Endothelial cell (in vitro differentiated cells): ENCODE measurements at places on chromosomes 13 and 19.

DNA sequence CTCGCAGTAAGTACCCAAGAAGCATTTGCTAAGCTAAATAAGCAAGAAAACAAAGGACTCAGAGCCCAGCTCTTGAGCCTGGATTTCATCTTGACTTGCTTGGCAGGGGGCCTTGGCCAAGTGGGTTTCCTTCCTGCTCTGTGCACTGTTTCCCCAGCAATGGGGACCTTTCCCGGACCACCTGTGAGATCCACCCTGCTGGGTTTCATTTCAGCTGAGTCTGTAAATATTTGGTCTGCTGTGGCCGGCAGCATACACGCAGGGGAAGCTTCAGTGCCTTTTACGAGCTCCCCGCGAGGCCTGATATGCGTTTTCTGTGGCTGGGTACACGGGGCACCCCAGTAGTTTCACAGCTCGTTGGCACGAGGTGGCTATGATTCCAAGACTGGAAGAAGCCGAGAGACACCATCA is 12.4 kb upstream of the TINCR start:
- peaks cover 8% of the 10 kb centered on the region for H3K36me3 ChIP-seq
- H3K27ac ChIP-seq, result no peak overlapping the region
- H3K4me3 ChIP-seq, result no peak overlapping the region
- H3K27me3 ChIP-seq, result peaks cover 1% of the 10 kb centered on the region
- H3K4me1 ChIP-seq, result peaks cover 3% of the 10 kb centered on the region
- no peak for DNase-seq

- H3K27ac ChIP-seq, result peak overlapping the region; percentile 70
- DNase-seq, result no peak
- H3K4me1 ChIP-seq, result peaks cover 16% of the 10 kb centered on the region
- H3K27me3 ChIP-seq, result peaks cover 11% of the 10 kb centered on the region
Measured at GRCh38 chr19:37078717-37079032, 442 bp downstream of the ZNF420 start.

DNA sequence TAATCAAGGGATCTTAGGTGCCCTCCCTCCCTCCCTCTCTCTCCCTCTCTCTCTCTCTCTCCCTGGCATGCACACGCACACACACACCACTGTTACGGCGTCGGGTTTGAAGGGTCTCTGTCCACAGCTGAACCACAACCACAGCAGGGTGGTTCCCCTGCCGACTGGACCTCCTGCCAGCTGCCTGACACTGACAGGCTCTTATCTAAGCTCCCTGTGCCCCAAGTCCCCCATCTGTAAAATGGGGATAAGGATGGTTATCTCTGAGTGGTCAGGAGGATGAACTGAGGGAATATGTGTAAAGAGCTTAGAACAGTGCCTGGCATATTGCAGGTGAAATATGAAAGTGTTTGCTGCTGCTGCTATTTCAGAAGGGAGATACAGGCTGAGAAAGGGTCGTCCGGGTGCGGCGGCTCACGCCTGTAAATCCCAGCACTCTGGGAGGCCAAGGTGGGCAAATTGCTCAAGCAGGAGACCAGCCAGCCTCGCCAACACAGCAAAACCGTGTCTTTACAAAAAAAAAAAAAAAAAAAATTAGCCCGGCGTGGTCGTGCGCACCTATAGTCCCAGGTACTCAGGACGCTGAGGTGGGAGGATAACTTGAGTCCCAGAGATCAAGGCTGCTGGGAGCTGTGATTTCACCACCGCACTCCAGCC is 852 bp upstream of the SHISA7 start:
- H3K27ac ChIP-seq, result no peak overlapping the region
- peaks cover 15% of the 10 kb centered on the region for H3K4me1 ChIP-seq
- no peak for DNase-seq
- H3K27me3 ChIP-seq, result peaks cover 47% of the 10 kb centered on the region
- H3K36me3 ChIP-seq, result peaks cover 17% of the 10 kb centered on the region
- H3K4me3 ChIP-seq, result no peak overlapping the region

DNA sequence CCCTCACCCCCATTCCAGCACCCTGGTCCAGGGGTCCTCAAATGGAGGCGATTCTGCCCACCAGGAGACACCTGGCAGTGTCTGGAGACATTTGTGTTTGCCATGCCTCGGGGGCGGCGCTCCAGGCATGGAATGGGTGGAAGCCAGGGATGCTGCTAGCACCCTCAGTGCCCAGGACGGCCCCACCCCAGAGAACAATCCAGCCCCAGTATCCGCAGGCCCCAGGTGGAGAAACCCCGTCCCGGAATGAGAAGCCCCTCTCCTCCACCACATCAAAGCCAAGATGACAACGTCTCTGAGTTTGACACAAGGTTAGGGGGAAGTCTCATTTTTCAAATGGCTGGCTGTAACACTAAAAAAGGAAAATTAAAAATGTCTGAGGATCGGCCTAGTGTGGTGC is 68.5 kb downstream of the INSR start:
- H3K4me1 ChIP-seq, result no peaks in the 10 kb centered on the region
- H3K4me3 ChIP-seq, result no peak overlapping the region
- no peak for DNase-seq
- H3K36me3 ChIP-seq, result peaks cover 7% of the 10 kb centered on the region
- no peak overlapping the region for H3K27ac ChIP-seq

- H3K4me3 ChIP-seq, result no peak overlapping the region
- no peaks in the 10 kb centered on the region for H3K36me3 ChIP-seq
- no peak for DNase-seq
- H3K27me3 ChIP-seq, result peaks cover 1% of the 10 kb centered on the region
- no peak overlapping the region for H3K27ac ChIP-seq
Measured at GRCh38 chr19:32865326-32865725, 4.2 kb downstream of the SLC7A9 start.

- H3K4me3 ChIP-seq, result no peak overlapping the region
- peaks cover 6% of the 10 kb centered on the region for H3K27me3 ChIP-seq
- DNase-seq, result no peak
- peaks cover 8% of the 10 kb centered on the region for H3K36me3 ChIP-seq
- H3K27ac ChIP-seq, result peak overlapping the region; percentile 34
Measured at GRCh38 chr13:98487522-98487921, 89.4 kb downstream of the STK24 start.

- peaks cover 10% of the 10 kb centered on the region for H3K27me3 ChIP-seq
- peak overlapping the region; percentile 70 for H3K27ac ChIP-seq
- H3K4me1 ChIP-seq, result peaks cover 7% of the 10 kb centered on the region
- H3K4me3 ChIP-seq, result peak overlapping the region; percentile 25
- H3K36me3 ChIP-seq, result peaks cover 39% of the 10 kb centered on the region
Measured at GRCh38 chr19:10809651-10810285, 26.2 kb downstream of the TMED1 start.

DNA sequence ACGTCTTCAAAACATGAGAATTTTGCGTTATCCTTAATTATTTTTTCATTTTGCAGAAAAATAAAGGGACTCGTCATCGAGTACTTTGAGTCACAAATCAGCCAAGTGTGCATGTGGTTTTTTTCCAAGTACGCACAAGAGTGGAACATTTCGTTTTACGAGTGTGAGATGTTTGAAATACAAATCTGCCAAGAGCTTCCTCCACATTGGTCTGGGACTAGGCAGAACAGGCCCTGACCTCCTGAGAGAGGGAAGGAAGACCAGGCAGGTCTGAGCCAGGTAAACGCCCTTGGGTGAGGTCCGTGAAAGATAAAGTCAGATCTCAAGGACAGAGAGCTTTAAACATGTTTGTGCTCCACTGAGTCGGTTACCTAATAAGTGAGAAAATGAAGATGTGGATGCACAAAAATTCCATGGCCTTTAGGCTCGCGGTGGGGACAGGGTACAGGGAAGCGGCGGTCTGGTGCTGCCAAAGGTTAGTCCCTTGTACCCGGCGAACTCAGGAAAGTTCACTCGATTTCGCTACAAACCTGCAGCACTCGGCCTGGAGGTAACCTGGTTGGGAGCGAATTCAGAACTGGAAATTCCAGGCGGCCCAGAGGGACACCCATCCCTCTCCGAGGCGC is 473 bp upstream of the ITM2B start:
- H3K36me3 ChIP-seq, result peaks cover 11% of the 10 kb centered on the region
- H3K4me3 ChIP-seq, result peak overlapping the region; percentile 95
- H3K27me3 ChIP-seq, result peaks cover 10% of the 10 kb centered on the region
- peak overlapping the region; percentile 88 for H3K27ac ChIP-seq
- DNase-seq, result no peak

DNA sequence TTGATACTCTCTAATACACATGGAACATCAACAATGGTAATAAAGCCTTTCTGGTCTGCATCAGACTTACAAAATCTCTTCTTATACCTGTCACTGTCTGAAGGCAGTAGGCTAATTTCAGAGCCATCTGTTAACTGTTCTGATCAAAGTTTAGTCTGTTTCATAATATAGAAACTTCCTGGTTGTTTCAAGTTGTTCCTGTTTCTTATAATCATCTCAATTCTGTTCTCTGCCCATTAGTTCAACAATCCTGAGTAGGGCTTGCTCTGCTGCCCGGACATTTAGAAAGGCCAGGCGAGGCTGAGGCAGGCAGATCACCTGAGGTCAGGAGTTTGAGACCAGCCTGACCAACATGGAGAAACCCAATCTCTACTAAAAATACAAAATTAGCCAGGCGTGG is 5.4 kb upstream of the ZSCAN5A start:
- H3K4me3 ChIP-seq, result no peak overlapping the region
- H3K36me3 ChIP-seq, result no peaks in the 10 kb centered on the region
- H3K27me3 ChIP-seq, result peaks cover under 1% of the 10 kb centered on the region
- H3K27ac ChIP-seq, result no peak overlapping the region

GRCh38 chr19:34925278-34925855 is 1.3 kb upstream of the ZNF30 start:
- H3K4me3 ChIP-seq, result no peak overlapping the region
- no peaks in the 10 kb centered on the region for H3K36me3 ChIP-seq
- H3K27me3 ChIP-seq, result peaks cover 3% of the 10 kb centered on the region
- H3K4me1 ChIP-seq, result peaks cover 12% of the 10 kb centered on the region

- no peaks in the 10 kb centered on the region for H3K4me1 ChIP-seq
- DNase-seq, result no peak
- no peak overlapping the region for H3K4me3 ChIP-seq
Measured at GRCh38 chr13:50069261-50069660, 54.0 kb downstream of the KCNRG start.

DNA sequence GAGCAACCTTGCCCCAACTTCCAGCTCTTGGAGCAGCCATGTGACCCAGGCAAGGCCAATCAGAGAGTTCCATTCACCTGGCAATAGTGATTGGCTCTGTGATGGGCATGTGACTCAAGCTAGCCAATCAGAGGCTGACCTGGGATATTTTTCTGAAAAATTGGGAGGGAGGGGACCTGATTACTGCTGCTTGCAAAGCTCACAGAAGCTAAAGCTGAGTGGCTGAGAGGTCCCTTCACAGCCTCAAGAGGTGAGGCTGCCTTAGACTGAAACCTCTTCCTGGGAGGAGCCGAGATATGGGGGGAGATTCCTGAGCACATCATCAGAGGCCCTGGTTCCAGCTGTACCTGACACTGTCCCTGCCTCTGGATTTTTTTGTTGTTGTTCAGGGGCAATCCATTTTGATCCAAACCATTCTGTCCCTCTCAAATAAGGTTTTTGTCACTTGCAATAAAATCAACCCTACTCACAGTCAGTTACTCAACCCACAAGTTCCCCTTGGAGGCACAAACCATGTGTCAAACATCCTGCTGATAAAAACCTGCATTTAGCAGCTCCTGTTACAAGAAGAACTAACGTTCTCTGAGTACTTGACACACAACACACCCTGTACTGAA is 4.8 kb downstream of the CIB3 start:
- H3K4me3 ChIP-seq, result no peak overlapping the region
- no peak for DNase-seq
- H3K27ac ChIP-seq, result no peak overlapping the region
- peaks cover 3% of the 10 kb centered on the region for H3K4me1 ChIP-seq
- H3K27me3 ChIP-seq, result peaks cover 5% of the 10 kb centered on the region
- no peaks in the 10 kb centered on the region for H3K36me3 ChIP-seq

DNA sequence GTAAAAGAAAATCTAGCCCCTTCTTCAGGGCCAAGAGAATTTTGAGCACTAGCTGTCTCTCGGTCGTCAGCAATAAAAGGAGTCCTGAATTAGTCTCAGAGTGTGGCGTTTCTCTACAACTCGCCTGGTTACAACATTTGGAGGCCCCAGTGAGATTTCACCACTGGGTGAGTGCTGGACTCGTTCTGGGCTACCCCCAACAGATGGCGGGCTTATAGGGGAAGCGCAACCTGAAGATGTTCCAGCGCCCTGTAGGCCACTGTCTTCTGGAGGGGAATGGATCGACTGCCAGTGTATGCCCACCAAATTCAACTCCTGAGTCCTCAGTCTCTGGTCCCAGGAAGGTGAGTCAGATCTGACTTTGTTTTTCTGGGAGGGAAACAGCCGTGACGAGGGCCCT is 11.7 kb upstream of the ZNF181 start:
- H3K4me3 ChIP-seq, result no peak overlapping the region
- H3K27ac ChIP-seq, result no peak overlapping the region
- H3K27me3 ChIP-seq, result peaks cover 4% of the 10 kb centered on the region
- peaks cover under 1% of the 10 kb centered on the region for H3K4me1 ChIP-seq
- DNase-seq, result no peak
- H3K36me3 ChIP-seq, result no peaks in the 10 kb centered on the region

DNA sequence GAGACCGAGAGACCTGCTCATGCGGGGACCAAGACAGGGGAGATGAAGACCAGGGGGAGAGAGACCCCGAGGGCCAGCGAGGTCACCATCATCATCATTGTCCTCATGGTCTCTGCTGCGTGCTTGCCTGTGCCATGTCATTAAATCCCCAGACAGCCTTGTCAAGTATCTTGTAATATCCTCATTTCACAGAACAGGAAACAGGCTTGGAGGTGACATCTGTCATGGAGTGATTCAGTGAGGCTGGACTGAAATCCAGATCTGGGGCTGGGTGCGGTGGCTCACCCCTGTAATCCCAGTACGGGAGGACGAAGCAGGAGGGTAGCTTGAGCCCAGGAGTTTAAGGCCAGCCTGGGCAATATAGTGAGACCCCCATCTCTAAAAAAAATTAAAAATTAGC is 5.9 kb upstream of the NANOS2 start:
- H3K27ac ChIP-seq, result no peak overlapping the region
- H3K4me1 ChIP-seq, result peaks cover 14% of the 10 kb centered on the region
- DNase-seq, result no peak
- no peaks in the 10 kb centered on the region for H3K36me3 ChIP-seq
- no peaks in the 10 kb centered on the region for H3K27me3 ChIP-seq

DNA sequence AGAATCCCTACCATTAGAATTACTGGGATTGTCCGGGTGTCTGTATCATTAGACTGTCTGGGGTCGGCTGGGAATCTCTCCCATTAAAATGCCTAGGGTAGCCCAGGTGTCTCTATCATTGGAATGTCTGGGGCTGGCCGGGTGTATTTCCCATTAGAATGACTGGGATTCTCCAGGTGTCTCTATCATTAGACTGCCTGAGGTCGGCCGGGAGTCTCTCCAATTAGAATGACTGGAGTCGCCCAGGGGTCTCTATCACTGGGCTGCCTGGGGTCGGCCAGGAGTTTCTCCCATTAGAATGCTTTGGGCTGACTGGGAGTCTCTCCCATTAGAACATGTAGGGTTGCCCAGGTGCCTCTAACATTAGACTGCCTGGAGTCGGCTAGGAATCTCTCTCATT is 1560.7 kb downstream of the UQCRFS1 start:
- H3K4me3 ChIP-seq, result no peak overlapping the region
- H3K27me3 ChIP-seq, result peaks cover 3% of the 10 kb centered on the region
- H3K36me3 ChIP-seq, result peaks cover 20% of the 10 kb centered on the region
- no peak overlapping the region for H3K27ac ChIP-seq
- H3K4me1 ChIP-seq, result no peaks in the 10 kb centered on the region
